Kasumi-1 (cell line): ENCODE measurements at places on chromosomes 6 and 20.

GRCh38 chr20:16245879-16246278 lies 327.4 kb downstream of the KIF16B start:
- DNase-seq: no peak

DNA sequence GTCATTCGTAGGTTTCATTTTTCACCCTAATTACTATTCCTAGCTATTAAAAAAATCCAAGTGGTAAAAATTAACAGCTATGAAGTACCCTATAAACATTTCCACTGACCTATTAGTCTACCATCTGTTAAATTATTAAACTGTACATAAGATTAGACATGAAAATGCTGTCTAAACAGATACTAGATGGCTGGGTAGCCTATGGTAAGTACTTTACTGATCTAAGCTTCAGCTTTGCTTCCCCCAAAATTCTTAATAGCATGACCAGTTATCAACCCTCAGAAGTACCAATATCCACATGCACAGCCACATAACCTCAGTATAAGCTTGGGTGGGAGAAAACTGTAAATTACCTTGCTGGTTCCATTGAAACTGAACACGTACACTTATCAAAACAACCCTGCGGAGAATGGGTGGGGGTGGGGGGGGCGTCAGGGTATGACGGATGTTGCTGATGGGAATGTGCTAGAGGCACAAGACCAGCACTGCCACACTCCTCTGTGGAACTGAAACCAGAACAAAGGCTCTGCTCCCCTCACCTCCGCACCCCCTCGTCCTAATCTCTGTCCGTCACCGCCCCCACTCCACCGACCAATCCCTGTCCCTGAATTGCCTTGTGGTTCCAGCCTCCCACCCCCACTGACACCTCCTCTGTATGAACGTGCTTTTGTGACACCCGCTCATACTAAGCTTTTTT lies 45.3 kb downstream of the B4GALT5 start:
- no peak for DNase-seq

GRCh38 chr6:114151064-114151690 lies 180.2 kb upstream of the HDAC2 start:
- DNase-seq: no peak

GRCh38 chr20:61730631-61731362 lies 334.9 kb downstream of the TAF4 start:
- DNase-seq: no peak

- DNase-seq: no peak
Observed at GRCh38 chr6:33443025-33443424, 11.4 kb upstream of the ZBTB9 start.

GRCh38 chr20:38353316-38353715 lies 7.0 kb downstream of the LBP start:
- DNase-seq: no peak

GRCh38 chr20:34515484-34516246 lies 557 bp upstream of the DYNLRB1 start:
- DNase-seq: peak; percentile 83
